ENCODE measurements at places on chromosomes 7 and 10.

GRCh38 chr7:34153656-34154270 lies 248.4 kb downstream of the BMPER start:
- no peak for DNase-seq

GRCh38 chr10:117499248-117500105 lies 43.1 kb upstream of the EMX2 start:
- no peak for DNase-seq

DNA sequence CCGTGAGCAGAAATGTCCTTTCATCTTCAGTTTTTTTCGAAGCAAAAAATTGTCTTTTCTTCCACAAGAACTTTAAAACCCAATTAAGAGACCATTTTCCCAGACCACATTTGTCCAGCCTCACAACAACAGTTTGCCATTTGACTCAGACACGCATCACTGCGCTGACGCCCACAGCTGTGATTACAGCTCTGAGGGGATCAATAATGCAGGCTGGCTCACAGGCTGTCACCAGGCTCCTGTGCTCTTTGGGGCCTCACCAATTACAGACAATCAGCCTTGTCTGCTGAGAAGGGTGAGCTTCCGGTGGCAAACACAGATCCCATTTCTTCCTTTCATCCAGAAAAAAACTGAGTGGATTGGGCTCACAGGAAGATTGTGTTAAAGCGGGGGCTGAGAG lies 33.3 kb downstream of the DDC start:
- DNase-seq = no peak

- DNase-seq = no peak
Observed at GRCh38 chr7:155178096-155178495, 108.0 kb downstream of the HTR5A start.

- peak; percentile 23 for DNase-seq
Observed at GRCh38 chr10:3676564-3676963, 108.4 kb downstream of the KLF6 start.

GRCh38 chr7:70808876-70809275 lies 323.1 kb upstream of the GALNT17 start:
- no peak for DNase-seq

DNA sequence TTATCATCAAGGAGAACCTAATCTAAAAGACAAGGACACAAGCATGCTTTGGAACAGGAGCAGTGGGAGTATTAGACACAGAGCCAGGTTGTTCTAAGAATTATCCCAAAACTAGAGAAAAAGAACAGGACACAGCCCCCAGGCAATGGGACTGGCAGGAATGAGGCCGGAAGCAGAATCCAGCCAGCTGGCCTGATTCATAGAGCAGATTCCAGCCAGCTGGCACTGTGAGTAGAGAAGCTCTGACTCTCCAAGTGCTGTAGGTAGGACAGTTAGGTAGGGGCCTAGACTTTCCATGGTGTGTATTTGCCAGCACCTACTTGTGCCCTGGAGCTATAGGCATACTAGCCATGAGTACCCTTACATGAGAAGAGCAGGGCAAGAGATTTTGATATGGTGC lies 13.3 kb upstream of the RAB18 start:
- no peak for DNase-seq

DNA sequence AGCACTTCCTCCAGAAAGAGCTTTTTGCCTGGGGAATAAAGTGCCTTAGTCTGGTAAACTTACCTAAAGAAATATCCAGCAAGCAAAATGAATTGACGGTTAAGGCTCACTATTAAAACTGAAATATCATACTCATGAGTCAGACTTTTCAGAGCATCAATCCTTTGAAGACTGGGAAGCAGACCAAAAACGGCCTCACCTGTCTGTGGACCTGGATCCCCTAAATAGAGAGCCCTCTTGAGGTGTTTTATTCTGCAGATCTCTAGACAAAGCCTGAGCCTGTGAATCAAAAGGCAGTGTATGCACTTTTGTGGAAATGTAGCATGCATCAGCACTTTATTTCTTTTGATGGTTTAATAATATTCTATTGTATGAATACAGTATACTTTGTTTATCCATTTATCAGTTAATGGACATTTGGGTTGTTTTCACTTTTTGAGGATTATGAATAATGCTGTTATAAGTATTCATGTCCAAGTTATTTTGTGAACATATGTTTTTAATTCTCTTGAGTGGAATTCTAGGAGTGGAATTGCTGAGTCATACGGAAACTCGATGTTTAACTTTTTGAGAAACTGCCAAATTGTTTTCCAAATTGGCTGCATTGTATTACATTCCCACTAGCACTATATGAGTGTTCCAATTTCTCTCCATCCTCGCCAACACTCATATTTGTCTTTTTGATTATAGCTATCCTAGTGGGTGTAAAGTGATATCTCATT lies 449.0 kb upstream of the IGFBP3 start:
- DNase-seq = no peak

DNA sequence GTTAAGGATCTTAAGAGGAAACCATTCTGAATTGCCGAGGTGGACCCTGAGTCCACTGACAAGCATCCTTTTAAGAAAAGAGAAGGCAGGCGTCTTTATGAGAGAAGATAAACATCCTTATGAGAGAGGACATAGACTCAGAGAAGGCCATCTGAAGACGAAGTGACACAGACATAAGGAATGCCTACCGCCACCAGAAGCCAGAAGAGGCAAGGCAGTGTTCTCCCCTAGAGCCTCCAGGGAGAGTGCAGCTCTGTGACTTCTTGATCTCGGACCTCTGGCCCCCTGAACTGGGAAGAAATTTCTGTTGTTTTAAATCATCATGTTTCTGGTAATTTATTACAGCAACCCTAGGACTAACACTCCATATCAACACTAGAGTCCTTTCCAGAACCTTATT lies 25.2 kb upstream of the ING3 start:
- no peak for DNase-seq

DNA sequence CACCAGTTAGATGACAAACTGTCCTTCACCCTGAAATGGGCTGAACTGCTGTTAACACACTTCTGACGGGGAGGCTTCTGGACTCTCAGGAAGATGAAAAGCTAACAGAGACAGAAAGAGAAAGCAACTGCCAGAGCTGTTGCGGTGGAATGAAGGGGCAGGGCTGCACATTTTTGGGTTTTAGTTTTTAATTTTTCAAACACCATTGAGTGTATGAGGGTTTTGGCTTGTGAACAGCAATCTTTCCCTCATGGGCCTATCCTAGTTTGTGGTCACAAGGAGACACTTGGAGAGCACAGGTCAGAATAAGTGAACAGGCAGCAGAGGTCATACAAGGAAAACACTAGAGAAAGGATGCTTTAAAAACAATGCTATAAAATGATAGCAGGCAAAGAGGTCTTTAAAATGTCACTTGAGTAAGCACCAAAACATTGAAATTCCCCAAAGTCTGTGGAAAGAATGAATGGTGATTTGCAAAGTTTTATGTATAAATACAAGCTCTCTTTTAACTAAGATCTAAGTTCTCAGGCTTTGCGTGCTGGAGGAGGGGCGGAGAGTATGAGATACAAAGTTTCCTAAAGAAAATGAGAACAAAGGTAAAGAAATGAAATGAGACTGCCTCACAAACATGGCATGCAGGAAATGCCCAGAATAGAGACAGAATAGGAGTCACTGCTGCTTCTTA lies 101.4 kb upstream of the GLI3 start:
- DNase-seq = no peak

DNA sequence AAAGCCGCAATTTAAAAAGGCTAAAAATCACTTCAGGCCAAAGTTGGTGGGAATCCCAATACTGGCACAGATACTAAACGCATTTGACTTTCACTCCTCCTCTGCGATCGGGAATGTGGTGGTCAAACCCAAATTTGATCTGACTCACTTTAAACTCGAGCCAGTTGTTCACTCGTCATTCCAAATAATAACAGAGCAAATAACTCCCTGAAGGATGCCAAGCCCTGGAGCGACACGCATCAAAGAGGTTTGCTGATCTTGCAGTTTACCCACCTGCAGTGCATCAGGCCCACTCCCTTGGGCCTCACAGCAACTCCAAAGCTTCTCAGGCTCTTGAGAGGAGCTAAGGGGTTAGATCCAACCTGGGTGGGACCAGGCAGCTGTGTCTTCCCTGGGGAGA lies 12.2 kb downstream of the PTN start:
- no peak for DNase-seq

DNA sequence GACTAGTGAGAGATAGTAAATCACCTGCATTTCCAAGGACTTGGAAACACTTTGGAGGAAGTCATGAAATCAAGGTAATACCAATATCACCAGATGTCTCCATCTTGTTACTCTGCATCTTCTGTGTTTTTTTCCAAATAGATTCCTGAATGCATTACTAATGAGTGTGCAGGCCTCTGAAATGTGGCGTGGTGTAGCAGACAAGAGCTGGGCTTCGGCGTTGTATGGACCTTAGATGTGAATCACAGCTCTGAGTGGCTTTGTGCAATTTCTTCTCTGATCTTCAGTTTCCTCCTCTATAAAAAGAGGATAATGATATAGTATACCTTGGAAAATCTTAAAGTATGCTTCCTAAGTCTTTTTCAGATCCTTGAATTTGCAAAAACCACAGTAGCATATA lies 9.6 kb upstream of the MYPN start:
- DNase-seq = no peak

DNA sequence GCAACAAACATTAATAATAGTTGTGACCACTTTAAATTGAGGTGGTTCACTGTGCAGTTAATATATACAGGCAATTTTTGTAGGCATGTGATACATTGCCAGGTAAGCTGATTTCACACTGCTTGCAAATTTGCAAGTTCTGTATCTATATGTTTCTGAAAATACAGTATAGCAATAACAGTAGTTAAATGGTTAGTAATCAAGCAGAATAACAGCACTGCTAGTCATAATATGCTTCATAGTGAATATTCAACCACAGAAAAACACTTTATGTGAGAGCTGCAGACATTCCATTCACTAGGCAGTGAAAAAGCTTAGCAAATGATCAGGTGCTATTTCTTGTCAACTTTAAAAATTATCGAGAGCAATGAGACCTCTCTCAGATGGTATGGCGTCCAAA lies 28.9 kb downstream of the SLC26A4 start:
- no peak for DNase-seq

DNA sequence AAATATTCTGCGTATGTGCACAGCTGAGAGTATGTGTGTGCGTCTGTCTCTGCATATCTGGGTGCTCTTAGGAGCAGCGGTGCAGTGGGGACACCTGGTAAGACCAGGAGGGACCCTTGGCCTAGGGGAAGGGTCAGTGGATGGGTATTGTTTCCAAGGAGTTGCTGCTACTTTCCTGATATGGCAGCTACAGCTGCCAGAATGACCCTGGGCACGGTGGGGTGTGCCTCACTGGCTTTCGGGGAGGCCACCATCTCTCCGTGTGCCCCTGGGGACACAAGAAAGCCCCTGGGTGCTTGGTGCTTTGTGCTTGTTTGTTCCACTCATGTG lies 8.6 kb downstream of the PFKFB3 start:
- no peak for DNase-seq

DNA sequence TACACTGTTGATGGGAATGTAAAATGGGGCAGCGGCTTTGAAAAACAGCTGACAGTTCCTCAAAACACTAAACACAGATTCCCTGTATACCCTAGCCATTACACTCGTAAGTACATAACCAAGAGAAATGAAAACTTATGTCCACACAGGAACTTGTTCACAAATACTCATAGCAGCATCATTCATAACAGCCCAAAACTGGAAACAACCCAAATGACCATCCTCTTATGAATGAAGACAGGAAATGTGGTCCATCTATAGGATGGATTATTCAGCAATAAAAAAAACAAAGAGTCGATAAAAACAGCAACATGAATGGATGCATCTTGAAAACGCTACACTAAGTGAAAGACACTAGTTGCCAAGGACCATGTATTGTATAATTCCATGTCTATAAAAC lies 23.7 kb downstream of the NMT2 start:
- DNase-seq = no peak

DNA sequence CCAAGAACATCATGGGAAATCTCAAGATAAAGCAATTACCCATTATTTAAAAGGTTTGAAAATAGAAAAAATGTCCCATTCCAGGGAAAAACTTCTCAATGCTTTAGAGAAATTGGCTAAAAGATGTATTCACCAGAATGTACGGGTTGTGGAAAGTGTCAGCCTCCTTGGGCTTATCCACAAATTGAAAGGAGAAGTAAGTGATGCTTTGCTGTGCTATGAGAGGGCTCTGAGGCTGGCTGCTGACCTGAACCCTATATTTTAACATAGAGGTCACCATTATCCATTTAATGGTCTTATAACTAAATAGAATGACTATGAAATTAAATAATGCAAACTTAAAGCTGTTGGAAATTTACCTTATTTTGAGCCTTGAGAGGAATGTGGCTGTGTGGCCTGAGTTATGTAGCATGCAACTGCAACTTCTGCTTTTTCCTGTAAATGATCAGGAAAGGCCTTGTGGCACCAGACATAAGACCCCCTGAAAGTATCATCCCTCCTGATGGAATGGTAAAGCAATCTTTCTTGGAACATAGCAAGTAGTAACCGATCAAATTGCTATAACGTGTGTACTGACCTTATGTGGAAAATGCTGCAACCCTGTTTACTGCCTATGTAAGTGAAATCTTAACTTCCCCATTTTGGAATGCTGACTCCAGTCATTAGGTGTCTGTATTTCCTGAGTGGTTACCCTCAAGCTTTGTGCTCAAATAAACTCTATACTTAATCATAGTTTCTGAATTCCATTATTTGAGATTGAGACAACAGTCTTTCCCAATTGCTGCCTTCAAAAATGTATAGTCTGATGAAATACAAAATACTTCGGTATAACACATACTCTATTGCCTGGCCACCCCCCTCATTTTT lies 6.9 kb downstream of the IFIT1B start:
- DNase-seq = no peak

GRCh38 chr10:17430647-17431355 lies 23.6 kb downstream of the ST8SIA6 start:
- DNase-seq = no peak

GRCh38 chr7:130494431-130494858 lies 2.6 kb downstream of the MEST start:
- no peak for DNase-seq

DNA sequence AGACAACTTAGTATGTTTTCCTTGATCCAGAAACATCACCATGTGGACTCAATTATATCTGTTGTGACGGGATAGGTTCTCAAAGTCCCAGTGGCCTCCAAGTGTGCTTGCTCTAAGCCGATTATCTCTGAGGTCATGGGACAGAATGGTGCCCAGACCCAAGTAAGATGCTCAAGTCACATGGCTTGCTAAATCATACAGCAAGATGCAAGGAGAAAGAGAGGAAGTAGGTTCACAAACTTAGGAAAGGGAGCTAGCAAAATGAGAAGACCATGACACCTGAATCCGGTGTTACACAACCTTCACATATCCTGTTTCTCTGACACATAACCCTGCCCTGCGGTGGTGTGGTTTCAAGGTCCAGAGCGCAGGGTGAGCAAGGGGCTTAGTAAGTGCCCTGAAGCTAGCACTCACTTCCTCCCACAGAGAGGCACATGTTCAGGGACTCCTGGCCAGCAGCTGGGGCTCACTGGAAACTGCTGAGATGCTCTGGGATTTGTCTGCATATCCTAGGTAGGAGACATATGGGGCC lies 590.9 kb upstream of the ANKRD30A start:
- DNase-seq = peak; percentile 25

GRCh38 chr7:128360359-128360678 lies 1.2 kb downstream of the PRRT4 start:
- DNase-seq = no peak

GRCh38 chr7:18573410-18574234 lies 78.1 kb downstream of the HDAC9 start:
- DNase-seq = no peak

GRCh38 chr7:30659312-30659711 lies 22.9 kb downstream of the CRHR2 start:
- no peak for DNase-seq

- DNase-seq = no peak
Observed at GRCh38 chr10:90787393-90788198, 70.2 kb downstream of the HTR7 start.
